ENCODE measurements at places on chromosomes 7 and 10. TPM values are rescaled to one million over a fixed set of nuclear protein-coding genes. Genes with fewer than 3 reads are reported as not detected.

GRCh38 chr10:43871545-43871944 is 222.9 kb upstream of the ZNF32 start:
- no peak for DNase-seq
- no peaks in the 10 kb centered on the region for H3K27me3 ChIP-seq
- H3K4me1 ChIP-seq, result peaks cover 21% of the 10 kb centered on the region
- H3K36me3 ChIP-seq, result no peaks in the 10 kb centered on the region
- no peak overlapping the region for H3K27ac ChIP-seq
- no peak overlapping the region for H3K4me3 ChIP-seq

DNA sequence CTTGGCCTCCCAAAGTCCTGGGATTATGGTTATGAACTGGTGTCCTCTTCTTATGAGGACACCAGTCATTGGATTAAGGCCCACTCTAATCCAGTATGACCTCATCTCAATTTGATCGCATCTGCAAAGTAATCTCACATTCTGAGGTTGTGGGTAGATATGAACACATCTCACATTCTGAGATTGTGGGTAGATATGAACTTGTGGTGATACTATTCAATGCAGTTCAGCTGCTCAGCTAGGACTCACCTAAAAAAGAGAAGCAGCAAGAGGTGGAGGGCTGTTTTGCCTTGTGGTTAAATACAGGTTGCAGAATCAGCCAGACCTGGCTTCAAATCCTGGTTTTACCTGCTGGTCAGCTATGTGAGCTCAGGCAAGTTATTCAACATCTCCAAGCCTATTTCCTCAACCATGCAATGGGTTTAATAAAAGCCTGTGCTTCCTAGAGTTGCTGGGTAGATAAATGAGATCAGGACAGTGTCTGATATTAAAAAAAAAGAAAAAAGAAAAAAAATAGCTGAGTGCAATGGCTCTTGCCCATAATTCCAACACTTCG is 8.5 kb upstream of the BAG3 start:
- H3K4me3 ChIP-seq, result no peak overlapping the region
- H3K4me1 ChIP-seq, result no peaks in the 10 kb centered on the region
- no peak overlapping the region for H3K27ac ChIP-seq
- no peaks in the 10 kb centered on the region for H3K27me3 ChIP-seq
- H3K36me3 ChIP-seq, result no peaks in the 10 kb centered on the region

DNA sequence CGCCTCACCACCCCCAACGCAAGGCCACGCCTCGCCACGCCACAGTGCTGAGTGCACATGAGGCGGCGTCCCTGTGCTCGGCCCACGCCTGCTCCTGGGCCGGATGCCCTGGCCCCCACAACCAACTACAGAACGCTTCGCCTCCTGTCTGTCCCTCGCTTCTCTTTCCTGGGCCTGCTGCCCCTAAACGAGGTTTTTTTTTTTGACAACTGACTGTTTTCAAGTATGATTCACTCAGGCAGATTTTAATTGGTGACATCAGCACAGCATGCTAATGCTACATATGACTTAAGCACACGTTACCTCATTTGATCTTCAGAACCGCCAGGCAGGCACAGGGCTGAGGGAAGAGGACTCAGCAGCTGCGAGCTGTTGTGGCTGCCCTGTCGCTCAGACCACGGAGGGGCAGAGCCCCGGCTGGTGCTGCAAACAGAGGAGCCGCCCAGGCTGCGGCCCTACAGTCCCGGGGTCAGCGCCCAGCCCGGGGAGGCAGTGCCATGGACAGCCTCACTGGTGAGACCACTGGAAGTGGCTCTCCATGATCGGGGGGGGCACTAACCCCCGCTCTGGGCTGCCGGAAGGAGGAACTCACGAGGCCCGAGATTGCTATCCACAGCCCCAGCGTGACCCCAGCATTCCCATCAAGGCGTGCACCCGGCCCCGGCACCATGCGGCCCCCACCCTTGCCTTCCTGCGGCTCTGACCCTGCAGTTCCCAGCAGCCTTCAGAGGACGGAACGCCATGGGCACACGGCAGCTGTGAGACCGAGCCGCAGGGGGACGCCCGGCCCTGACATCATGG is 212.8 kb downstream of the MAD1L1 start:
- H3K4me1 ChIP-seq, result peaks cover 6% of the 10 kb centered on the region
- H3K27ac ChIP-seq, result no peak overlapping the region
- no peaks in the 10 kb centered on the region for H3K27me3 ChIP-seq
- H3K4me3 ChIP-seq, result no peak overlapping the region
- DNase-seq, result no peak
- no peaks in the 10 kb centered on the region for H3K36me3 ChIP-seq

DNA sequence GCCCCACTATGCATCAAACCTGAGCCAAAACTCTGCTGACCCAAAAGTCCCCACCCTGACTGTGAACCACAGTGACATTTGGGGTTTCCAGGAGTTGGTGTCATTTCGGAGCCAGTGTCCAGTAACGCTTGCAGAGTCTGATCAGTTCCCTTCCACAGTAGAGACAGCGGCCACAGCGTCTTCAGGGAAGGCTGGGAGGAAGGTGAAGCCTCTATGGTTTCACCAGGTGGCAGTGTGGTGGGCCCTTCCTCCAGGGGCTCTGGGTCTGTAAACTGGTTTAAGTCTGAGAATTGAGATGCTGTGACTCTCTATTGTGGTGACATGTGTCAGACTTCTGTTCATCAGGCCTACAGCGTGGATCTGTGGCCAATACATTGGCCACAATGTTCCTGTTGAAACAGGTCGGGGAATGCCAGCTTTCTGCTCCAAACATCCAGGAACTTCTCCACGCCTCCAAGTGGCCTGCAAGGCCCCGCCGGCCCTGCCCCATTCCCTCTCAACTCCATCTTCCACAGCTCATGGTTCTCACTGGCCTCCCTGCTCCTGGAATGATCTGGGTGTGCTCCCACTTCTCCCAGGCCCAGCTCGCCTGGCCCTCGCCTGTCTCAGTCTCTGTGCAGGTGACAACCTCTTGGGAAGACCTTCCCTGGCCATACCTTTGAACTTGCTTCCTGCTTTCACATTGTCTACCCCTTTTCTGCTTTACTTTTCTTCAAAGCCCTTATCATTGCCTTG is 124.5 kb upstream of the FAM20C start:
- no peak overlapping the region for H3K27ac ChIP-seq
- H3K27me3 ChIP-seq, result no peaks in the 10 kb centered on the region
- no peaks in the 10 kb centered on the region for H3K36me3 ChIP-seq
- H3K4me3 ChIP-seq, result no peak overlapping the region
- H3K4me1 ChIP-seq, result peaks cover 17% of the 10 kb centered on the region
- no peak for DNase-seq

DNA sequence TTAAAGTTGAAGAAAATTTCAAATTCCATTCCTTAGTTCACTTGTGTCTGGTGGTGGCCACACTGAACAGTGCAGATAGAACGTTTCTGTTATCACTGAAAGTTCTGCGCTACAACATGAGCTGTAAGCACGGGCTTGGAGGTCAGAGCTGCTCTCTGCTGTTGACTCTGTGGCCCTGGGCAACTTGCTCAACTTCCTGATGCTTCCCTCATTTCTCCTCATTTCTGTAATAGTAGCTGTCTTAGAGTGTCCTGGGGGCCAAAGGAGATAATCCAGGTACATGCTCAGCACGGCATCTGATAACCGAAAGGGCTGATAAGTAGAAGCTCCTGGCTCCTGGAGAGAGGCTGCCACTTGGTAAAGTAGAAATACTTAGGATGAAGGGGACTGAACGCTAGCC is 92.3 kb upstream of the DUSP5 start:
- H3K36me3 ChIP-seq, result no peaks in the 10 kb centered on the region
- no peak for DNase-seq
- no peaks in the 10 kb centered on the region for H3K27me3 ChIP-seq
- H3K4me3 ChIP-seq, result no peak overlapping the region
- no peak overlapping the region for H3K27ac ChIP-seq

GRCh38 chr10:79420974-79421688 is 24.3 kb downstream of the ZCCHC24 start:
- H3K27ac ChIP-seq, result no peak overlapping the region
- H3K4me1 ChIP-seq, result peaks cover 40% of the 10 kb centered on the region
- DNase-seq, result no peak
- H3K27me3 ChIP-seq, result no peaks in the 10 kb centered on the region
- H3K36me3 ChIP-seq, result peaks cover 45% of the 10 kb centered on the region

DNA sequence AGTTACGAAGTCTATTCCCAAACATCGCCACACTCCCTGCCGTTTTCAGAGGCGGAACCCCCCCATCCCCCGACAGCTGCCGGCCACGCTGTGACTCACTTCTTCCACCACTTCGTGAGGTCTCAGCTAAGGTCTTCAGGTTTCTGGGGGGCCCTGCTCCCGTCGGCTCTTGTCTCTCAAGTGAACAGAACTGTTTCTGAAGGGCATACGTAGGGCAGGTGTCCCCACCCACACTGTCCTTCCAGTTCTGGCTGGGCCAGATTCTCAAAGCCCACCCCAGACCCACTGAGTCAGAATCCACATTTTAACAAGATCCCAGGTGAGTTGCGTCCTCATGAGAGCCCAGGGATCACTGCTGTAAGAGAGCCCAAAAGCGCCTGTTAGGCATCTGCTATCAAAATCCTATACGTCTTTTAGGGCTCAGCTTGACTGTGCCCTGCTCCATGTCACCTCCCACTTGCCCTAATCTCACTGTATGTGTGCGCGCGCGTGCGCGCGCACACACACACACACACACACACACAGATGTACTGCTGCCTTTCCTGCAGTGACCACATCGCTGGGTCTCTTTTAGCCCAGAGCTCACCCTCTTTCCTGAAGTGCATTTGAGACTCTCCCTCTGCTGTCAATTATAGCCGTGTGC is 78.8 kb downstream of the PROSER2 start:
- no peaks in the 10 kb centered on the region for H3K27me3 ChIP-seq
- no peaks in the 10 kb centered on the region for H3K36me3 ChIP-seq
- DNase-seq, result no peak
- H3K4me1 ChIP-seq, result no peaks in the 10 kb centered on the region
- H3K4me3 ChIP-seq, result no peak overlapping the region

DNA sequence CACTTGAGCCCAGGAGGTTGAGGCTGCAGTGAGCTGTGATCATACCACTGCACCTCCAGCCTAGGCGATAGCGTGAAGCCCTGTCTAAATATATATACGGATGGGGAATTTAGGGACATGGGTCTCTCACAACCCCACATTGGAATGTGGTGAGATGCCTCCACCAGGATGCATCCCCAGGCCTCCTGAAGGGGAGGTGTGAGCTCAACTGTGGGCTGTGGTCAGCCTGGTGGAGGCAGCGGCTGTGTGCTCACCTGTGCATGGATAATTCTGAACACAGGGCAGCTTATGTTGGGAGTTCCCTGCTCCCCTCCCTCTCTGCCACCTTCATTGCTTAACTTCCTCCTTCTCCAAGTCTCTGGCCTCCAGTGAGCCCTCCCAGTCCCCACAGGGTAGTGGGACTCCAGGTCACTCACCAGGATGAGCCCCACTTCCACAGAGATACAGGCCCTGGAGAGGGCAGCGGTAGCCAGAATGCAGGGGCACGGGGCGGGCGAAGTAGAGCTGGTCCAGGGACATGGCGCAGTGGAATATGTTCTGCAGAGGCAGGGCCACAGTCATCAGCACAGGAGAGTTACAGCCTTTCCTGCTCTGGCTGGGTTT is 30.4 kb downstream of the PYROXD2 start:
- H3K27me3 ChIP-seq, result no peaks in the 10 kb centered on the region
- H3K4me3 ChIP-seq, result no peak overlapping the region
- no peak for DNase-seq
- peaks cover 9% of the 10 kb centered on the region for H3K4me1 ChIP-seq

LEP gene
- not detected for total RNA-seq

All from SJSA1 (cell line).